GF-D8 (cell line): ENCODE measurements at places on chromosomes 7 and 10.

GRCh38 chr10:97381626-97382025 is 19.5 kb downstream of the RRP12 start:
- DNase-seq: no peak

- DNase-seq: no peak
Observed at GRCh38 chr10:117096599-117097201, 41.4 kb downstream of the VAX1 start.

DNA sequence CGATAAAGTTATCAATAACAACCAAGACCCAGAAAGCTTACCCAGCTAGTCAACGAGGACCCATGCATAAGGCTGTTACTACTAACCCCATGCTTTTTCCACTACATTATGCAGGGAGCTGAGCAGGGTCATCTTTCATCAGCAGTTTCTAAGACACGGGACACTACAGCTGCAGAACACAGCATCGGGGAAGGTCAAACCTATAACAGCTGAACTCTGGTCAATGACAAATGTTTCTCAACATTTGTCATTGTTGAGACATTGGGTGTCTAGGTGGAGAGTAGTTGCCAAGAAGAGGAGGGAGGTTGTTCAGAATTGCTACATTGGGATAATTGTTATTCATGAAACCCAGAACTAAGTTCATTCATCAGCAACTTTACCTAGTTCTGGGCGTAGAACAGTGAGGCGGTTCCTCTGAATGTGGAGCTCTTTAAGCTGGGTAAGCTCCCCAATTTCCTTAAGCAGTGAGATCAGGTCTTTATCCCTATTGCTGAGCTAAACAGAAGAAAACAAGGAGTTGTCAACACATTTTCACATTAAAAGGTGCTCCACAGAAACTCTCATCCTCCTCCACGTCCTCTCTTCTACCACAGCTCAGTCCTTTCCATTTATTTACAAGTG is 105.6 kb downstream of the ZNF22 start:
- DNase-seq: no peak

DNA sequence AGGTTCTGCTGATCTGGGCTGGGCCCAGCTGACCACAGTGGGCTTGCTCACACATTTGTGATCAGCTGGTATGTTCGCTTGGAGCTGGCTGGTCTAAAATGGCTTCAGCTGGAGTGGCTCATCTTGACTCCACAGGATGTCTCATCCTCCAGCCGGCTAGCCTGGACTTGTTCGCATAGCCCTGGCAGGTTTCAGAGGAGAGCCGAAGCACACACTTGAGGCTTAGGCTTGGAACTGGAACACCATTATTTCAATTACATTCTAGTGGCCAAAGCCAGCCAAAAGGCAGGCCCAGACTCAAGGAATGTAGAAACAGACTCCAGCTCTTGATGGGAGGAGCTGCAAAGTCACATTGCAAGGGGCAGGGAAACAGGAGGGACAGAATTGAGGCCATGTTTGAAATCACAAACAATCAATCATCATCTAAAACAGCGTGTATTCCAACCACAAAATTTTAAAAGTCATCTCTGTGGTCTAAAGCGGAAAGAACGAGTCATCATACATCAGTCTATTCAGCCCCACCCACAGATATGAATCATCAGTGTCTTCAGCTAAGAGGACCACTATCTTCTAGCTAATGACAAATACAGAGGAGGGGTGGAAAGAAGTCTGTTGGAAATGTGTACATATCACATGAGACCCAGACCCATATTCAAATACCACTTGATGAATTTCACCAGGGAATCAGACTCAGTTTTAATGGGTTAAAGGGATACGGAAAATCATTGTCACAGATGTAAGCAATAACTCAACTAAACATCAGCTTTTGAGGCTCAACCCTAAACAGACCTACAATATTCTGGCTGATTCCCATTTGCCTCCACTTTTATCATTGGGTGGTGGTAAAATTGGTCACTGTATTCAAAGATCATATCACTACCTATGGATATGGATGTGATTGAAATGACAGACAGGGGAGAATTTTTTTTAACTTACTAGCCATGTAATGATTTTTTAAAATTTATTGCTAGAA is 139.0 kb upstream of the MKLN1 start:
- DNase-seq: no peak

GRCh38 chr7:98281757-98282606 is 496 bp downstream of the BRI3 start:
- no peak for DNase-seq

- DNase-seq: no peak
Observed at GRCh38 chr10:120386896-120387295, 70.1 kb upstream of the PLPP4 start.

GRCh38 chr7:1669954-1670893 is at the start of gene ELFN1:
ELFN1 (plus strand) TSS chr7:1670277; CDS start chr7:1744597, 74,320 bp downstream.
- no peak for DNase-seq

DNA sequence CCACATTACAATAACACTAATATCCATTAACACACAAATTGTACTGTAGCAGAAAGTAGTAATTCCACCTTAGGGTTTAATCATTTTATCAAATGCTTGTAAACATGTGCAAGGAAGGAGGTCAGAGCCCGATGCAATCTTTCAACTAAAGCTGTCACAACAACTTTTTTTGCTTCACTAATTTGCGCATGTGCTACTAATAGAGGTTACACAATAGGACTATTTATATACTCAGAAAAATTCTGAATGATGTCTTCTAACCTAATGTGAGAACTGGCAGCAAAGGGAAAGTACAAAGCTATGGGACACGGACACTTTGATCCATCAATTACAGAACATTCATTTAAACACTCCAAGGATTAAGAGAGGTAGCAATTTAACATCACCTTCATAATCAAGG is 244.4 kb downstream of the CHCHD3 start:
- DNase-seq: no peak

GRCh38 chr7:8260871-8261694 is 884 bp downstream of the ICA1 start:
- DNase-seq: no peak

GRCh38 chr10:67926951-67927350 is 42.5 kb downstream of the SIRT1 start:
- DNase-seq: no peak

DNA sequence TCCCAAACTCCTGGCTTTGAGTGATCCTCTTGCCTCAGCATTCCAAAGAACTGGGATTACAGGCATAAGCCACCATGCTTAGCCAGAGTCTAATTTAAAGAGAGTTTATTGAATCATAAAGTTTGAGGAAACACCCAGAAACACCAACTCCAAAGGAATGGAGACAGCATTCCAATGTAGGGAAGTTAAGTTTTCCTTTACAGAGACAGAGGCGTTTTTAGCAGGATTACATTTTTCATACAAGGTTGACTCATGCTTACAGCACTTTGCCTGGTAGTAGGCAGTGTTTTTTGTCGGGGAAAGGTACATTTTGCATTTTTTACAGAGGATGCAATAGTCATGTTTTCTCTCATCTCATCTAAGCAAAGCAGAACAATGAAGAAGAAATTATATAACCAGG is 18.9 kb upstream of the OPN4 start:
- DNase-seq: no peak

GRCh38 chr10:53153831-53154230 is 381.2 kb upstream of the MBL2 start:
- DNase-seq: no peak

DNA sequence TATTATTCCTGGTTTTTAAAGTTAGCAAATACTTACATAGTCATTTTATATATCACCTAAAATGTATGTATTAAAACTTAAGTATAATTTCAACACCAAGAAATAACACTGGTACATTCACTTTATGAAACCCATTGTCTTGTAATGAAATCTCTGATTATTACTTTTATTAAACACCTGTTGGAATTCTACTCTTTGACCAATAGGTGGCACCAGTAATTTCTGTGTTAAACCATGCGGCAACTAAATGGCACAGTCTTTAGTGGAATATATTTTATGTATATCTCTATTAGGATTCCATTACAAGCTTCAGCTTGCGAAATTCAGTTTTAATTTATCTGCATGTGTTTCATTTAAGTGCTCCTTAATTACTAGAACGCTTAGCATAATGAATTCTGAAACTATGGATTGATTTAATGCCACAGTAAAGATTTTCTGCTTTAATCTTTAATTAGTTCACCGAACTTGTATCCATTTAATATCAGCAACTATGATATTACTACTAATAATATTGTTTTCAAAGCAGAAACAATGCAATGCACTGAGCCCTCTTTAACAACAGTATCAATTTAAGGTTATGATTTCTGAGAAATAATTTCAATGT is 181.3 kb downstream of the MAGI2 start:
- no peak for DNase-seq

- DNase-seq: no peak
Observed at GRCh38 chr10:69382382-69383117, 34.2 kb downstream of the TACR2 start.

- no peak for DNase-seq
Observed at GRCh38 chr10:15485027-15485426, 113.9 kb upstream of the FAM171A1 start.

- DNase-seq: no peak
Observed at GRCh38 chr10:128645486-128645885, 519.3 kb upstream of the MKI67 start.

- no peak for DNase-seq
Observed at GRCh38 chr7:137658190-137658900, 188.4 kb downstream of the DGKI start.

GRCh38 chr7:122082670-122083069 is 61.4 kb downstream of the AASS start:
- DNase-seq: no peak
